ENCODE measurements at places on chromosomes 4 and X.
A peak's percentile ranks its signal among the peaks of the same experiment; 100 is the strongest.

DNA sequence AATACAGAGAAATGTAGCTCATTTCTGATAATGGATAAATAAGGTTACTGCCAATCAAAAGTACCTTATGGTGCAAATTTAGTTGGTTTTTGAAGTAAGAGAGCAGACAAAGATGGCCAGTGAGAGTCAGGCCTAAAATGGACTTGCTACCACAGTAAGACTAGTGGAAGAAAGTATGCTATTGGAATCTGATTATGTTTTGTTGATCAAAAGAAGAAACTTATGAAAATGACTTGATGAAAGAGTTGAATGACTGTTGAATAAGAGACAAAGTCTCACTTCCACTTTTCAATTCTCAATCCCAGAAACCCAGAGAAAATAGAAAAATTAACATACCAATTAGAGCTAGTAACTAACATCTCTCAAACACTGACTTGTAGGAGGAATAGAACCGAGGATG, 737.8 kb upstream of the INTU start:
- DNase-seq: no peak

DNA sequence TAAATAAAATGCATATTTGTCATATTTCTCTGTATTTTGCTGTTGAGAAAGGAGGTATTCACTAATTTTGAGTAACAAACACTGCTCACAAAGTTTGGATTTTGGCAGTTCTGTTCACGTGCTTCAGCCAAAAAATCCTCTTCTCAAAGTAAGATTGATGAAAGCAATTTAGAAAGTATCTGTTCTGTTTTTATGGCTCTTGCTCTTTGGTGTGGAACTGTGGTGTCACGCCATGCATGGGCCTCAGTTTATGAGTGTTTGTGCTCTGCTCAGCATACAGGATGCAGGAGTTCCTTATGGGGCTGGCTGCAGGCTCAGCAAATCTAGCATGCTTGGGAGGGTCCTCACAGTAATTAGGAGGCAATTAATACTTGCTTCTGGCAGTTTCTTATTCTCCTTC, 3.3 kb downstream of the HTT start:
- DNase-seq: no peak

GRCh38 chr4:27364509-27364908, 503.9 kb downstream of the STIM2 start:
- DNase-seq: no peak

DNA sequence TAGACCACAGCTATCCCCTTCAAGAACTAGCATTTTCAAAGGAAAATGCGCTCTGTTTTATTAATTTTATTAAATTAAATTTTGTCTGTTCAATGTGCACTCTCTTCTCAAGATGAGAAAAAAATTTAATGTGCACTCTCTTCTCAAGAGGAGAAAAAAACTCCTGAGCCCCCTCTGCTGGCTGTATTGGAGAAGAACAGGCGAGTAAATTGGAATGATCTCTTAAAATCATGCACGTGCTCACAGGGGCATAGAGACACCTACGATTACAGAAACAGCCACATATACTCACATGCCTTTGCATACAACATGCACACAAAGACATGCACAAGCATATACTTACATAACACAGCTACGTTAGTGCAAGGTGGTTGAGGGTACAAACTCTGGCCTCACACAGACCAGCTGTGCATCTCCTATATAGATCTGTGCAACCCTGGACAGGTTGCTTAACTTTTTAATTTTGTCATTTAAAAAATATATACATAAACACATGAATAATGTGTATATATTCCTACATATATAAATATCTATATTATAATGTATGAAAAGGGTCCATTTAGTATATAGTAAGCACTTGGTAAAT, 176.2 kb upstream of the CXorf66 start:
- DNase-seq: peak; percentile 13

DNA sequence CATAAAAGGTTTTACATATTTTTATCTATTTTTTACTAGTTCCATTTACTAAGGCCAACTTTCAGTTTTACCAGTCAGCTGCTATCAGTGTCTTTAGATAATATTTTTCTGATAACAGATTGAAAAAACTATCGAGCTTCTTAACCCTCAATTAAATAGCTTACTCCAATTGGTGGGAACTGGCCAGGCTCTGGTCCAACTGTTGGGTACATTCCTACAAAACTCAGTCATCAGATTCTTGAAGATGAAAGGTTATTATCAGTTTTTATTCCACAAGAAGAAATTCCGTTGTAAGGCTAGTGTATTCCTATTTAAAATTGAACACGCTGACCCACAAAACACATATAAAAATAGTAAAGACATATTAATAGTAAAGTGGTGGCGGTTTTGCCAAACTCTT, 346.2 kb downstream of the MAPK10 start:
- DNase-seq: peak; percentile 68

- DNase-seq: no peak
Measured at GRCh38 chrX:37896511-37896890, 49.1 kb upstream of the DYNLT3 start.

GRCh38 chrX:69060631-69061408, 104.4 kb downstream of the PJA1 start:
- DNase-seq: peak; percentile 28

GRCh38 chr4:178808106-178808505, 1365.9 kb upstream of the AGA start:
- no peak for DNase-seq

DNA sequence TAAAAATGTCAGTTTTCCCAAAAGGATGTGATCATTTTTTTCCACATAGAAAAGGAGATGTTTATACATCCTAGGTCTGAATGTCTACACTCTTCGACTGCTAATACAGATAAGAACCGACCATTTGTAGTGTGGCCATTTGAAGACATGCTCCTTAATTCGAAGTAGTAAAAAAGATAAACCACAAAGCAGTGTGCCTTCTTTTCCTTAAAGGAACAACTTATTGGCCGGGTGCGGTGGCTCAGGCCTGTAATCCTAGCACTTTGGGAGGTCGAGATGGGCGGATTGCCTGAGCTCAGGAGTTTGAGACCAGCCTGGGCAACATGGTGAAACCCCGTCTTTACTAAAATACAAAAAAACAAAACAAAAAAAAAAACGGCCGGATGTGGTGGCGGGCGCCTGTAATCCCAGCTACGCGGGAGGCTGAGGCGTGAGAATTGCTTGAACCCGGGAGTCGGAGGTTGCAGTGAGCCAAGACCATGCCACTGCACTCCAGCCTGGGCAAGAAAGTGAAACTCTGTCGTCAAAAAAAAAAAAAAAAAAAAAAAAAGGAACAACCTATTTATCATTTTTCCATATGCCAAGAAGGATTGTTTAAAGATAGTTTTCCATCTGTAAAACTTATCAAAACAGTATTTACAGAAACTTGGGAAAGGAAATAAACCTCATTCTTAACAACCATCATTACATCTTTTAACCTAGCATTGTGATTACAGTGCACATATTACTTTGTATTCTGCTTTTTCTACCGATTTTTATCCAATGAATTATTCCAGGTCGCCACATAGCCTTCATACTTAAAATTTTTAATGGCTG, 2.6 kb downstream of the INTS6L start:
- no peak for DNase-seq

DNA sequence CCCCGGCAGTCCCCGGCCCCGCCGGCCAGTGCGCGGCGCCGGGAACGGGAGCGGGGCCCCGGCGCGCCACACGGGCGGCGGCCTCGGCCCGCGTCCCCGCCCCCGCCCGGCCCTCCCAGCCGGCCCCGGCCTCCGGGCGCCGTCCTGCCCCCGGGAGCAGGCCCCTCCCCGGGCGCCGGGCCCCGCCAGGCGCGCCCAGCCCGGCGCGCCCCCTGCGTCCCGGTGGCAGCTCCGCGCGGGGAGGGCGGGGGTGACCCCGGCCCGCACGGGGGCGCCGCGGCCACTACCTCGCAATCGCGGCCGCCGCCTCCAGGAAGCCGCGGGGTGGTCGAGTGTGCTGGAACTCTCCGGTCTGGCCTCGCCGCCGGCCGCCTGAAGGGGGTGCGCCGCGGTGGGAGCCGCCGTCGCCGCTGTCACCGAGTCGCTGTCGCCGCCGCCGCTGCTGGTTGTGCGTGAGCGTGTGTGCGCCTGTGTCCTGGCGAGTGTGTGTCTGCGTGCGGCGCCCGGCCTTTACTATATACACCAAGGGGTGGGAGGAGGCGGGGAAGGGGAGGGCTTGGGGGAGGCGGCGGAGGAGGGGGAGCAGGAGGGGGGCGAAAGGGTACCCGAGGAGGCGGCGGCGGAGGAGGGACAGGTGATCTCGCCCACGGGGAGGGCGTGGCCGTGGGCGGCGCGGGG, at the start of gene RAI2:
RAI2 (minus strand) TSS at position 488 of the 678 bp plus-strand sequence. CDS start 59,288 bp downstream, outside the sequence.
- no peak for DNase-seq

GRCh38 chrX:44303119-44303518, 40.4 kb downstream of the EFHC2 start:
- no peak for DNase-seq

GRCh38 chr4:94701631-94702300, 56.0 kb upstream of the BMPR1B start:
- no peak for DNase-seq

DNA sequence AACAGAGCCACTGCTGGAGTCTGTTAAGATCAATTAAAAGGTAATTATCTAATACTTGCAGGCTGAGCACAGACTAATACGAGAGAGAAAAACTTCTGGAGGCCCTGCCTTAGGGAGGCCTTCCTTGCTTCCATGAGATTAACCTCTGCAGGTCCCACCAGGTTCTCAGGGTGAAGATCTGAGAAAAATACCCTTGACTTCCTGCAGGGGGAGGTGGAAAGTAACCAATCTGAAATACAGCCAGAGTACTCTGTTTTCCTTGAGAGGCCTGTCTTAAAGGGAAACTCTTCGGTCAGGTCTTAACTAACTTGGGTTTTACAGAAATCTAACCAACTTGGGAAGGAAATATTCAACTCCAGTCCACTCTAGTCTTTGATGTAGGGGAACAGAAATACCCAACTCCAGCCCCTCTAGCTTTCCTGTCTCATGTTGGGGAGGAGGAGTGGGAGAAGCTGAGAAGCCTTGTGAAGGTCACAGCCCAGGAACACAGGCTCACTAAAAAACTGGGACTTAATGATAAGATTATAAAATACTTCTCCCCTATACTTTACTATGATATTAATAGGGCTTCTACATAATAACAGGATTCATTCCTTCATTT, 77.1 kb downstream of the TBCK start:
- DNase-seq: peak; percentile 45

DNA sequence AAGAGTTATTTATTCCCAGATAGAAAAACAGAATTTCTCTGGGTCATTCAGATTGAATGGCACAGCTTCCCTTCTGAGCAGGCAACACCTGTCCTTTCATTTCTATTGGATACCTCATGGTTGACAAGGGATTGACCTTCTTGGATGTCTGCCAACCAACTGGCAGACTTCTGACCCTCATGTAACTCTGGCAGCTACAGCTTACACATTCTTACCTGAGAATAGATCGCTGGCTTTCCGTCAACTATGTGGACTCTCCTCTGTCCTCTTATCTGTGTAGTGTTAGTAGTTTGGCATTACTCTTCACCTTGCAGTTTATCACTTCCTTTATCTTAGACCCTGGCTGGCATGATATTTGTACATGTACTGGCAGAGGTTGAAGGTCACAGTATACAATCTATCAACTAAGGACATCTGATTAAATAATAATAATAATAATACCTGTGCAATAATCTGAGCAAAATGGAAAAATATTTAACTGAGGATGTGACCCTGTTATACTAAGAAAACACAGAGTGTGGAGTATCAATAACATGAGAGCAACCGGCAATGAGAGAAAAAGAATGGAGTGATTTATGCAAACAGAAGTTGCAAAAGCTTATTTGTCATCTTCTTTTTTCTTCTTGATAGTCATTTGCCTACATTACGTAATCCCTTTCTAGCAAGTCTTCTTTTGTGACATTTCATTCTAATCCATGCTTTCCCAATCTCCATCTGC, 1118.2 kb downstream of the ARAP2 start:
- DNase-seq: no peak

DNA sequence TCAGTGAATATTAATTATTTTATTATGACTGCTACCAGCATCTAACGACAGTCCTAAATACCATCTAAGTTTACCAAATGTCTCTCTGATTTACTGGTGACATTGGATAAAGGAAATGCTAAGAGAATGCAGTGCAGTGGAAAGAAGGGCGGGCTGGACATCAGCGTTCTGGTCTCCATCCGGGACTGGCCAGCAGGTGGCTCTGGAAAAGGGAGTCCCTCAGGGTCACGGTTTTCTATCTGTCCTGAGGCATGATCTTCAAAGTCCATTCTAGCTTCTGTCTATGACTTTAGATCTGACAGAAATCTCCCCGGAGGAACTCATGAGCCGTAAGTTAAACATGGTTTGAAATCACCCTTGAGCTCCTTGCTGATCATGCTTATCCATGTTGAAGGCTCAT, 3.3 kb downstream of the TRIM2 start:
- DNase-seq: no peak

DNA sequence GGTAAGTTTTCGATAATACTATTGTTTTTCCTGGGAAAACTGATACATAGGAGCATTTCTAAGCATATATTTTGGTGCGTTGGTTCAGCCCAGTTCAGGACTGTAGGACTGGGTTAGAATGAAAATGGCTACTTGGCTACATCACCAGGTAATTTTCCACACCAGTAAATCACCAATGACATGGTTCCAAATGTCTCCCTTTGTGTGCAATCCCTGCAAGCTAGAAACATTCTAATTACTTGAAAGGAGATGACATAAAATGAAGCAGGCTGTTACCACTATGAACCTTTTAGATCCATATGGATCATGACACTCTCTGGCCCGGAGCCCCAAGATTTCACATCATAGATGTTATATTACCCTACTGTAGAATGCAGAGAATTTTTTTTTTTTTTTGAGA, 577.4 kb upstream of the FTHL17 start:
- DNase-seq: no peak

GRCh38 chr4:138758876-138759553, 256.6 kb upstream of the NOCT start:
- no peak for DNase-seq

- peak; percentile 38 for DNase-seq
Measured at GRCh38 chr4:140330311-140330900, 43.0 kb upstream of the SCOC start.

DNA sequence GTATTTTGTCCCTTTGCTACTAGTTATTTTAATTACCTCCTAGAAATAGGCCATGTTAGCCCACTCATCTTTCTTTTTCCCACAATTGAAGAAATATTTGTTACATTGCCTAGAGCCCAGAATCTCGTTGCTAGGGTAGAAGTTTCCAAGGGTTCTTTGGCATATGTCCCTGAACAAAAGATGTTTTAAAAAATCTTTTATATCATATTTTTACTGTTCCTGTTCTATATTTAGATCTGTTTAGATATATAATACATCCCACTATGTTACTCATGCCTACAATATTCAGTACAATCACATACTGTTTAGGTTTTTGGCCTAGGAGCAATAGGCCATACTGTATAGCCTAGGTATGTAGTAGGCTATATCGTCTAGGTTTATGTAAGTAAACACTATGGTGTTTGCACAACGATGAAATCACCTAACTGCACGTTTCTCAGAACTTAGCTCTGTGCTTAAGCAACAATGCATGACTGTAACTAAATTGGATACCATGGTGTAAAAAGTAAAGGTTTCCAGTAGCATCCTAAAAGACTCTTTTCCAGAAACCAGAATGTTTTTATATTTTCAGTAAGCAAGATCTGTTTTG, 236.0 kb upstream of the SLIT2 start:
- DNase-seq: peak; percentile 59

All from fibroblast of skin of right biceps (primary cell).